Gastrocnemius medialis (tissue), 4 donors: ENCODE measurements at places on chromosomes 6 and 20. TPM values are rescaled to one million over a fixed set of nuclear protein-coding genes. Genes with fewer than 3 reads are reported as not detected.

GRCh38 chr6:45479834-45480751, 102.4 kb upstream of the SUPT3H start:
- H3K27me3 ChIP-seq, result no peaks in the 10 kb centered on the region
- no peak for DNase-seq
- H3K27ac ChIP-seq, result no peak overlapping the region
- peaks cover 14% of the 10 kb centered on the region for H3K4me1 ChIP-seq
- H3K36me3 ChIP-seq, result no peaks in the 10 kb centered on the region

GRCh38 chr20:4896971-4897497, 104.3 kb downstream of the SLC23A2 start:
- H3K4me3 ChIP-seq, result no peak overlapping the region
- no peaks in the 10 kb centered on the region for H3K27me3 ChIP-seq
- no peak overlapping the region for H3K27ac ChIP-seq
- DNase-seq, result no peak
- no peaks in the 10 kb centered on the region for H3K4me1 ChIP-seq
- H3K36me3 ChIP-seq, result no peaks in the 10 kb centered on the region

DNA sequence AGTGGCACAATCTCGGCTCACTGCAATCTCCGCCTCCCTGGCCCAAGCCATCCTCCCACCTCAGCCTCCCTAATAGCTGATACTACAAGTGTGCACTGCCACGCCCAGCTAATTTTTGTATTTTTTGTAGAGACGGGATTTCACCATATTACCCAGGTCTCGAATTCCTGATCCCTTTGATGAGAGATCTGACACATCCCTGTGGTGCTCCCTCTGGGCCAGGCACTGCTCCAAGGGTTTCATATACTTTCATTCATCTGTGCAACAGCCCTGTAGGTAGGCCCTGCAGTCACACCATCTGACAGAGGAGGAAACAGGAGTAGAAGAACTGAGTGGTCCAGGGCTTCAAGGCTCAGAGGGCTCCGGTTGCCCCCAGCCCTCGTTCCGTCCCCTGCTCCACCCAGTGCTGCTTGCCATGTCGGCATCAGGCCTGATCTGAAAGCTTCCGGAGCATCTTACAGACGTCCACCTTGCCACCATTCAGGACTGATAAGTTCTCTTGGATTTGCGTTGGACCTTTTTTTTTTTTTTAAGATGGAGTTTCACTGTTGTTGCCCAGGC, 3.3 kb downstream of the ZGPAT start:
- no peaks in the 10 kb centered on the region for H3K27me3 ChIP-seq
- H3K27ac ChIP-seq, result no peak overlapping the region
- H3K4me1 ChIP-seq, result peaks cover 8% of the 10 kb centered on the region
- no peaks in the 10 kb centered on the region for H3K36me3 ChIP-seq

GRCh38 chr6:106579281-106579680, 50.0 kb downstream of the RTN4IP1 start:
- H3K36me3 ChIP-seq, result no peaks in the 10 kb centered on the region
- H3K4me1 ChIP-seq, result peaks cover 8% of the 10 kb centered on the region
- H3K4me3 ChIP-seq, result no peak overlapping the region

DNA sequence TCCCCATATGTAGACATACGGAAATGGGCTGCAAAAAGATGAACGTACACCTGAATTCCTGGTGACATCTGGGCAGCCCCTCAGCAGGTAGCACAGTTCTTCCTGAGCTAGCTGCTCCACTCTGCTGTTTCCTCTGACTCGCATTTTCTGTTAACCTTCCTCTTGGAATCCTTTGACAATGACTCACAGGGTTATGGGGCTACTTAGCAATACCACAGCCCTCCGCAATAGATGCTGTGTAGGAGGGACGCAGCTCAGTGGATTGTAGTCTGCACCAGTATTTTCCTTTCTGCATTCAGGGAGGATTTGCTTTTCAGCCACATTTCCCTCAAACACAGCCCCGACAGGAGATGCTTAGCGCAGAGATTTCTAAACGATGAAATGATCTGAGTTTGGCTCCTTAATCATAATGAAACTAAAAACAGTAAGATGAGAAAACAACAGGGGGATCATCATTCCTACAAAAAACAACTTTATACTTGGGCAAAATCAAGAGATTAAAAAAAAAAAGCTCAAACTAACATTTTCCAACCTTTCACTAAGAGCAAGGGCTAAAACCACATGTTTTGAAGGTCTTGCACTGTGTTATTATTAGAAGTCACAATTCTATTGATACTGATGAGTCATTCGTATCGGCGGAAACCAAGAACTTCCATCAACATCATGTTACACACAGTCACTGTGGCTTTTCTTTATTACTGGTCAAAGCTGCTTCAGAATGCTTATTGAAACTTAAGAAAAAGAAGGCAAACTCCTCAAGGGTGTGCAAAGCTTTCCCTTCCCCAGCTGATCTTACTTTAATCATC, 12.2 kb downstream of the BACH2 start:
- no peaks in the 10 kb centered on the region for H3K36me3 ChIP-seq
- H3K4me1 ChIP-seq, result peaks cover 46% of the 10 kb centered on the region
- H3K27me3 ChIP-seq, result no peaks in the 10 kb centered on the region
- DNase-seq, result peak; percentile 53
- H3K4me3 ChIP-seq, result peak overlapping the region; percentile 43

DNA sequence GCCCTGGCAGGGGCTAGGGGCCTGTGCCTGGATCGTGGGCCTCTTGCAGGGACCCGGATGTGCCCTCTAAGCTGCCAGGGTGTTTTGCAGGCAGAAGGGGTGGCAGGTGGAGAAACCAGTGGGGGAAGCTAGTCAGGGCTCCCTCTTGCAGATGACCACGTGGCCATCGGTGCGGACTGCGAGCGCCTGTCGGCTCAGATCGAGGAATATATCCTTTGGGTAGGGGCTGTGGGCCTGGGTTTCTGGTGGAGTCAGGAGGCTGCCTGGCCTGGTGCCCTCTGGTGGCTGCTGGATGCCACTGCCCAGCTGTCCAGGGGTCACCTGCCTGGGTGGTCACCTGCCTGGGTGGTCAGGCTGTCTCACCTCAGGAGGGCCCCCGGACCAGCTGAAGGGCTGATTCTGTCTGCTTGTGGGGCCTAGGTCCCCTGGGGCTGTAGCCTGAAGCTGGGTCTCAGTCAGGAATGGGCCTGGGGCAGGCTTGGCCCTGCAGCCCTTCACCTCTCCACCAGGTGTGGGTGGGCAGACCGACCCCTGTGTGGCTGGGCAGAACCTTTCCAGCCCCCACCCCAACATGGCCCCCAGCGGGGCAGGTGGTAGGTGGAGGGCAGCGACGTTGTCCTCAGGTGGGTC, 6.7 kb downstream of the TCEA2 start:
- no peak overlapping the region for H3K27ac ChIP-seq
- H3K36me3 ChIP-seq, result no peaks in the 10 kb centered on the region
- H3K4me3 ChIP-seq, result no peak overlapping the region
- no peaks in the 10 kb centered on the region for H3K27me3 ChIP-seq

DNA sequence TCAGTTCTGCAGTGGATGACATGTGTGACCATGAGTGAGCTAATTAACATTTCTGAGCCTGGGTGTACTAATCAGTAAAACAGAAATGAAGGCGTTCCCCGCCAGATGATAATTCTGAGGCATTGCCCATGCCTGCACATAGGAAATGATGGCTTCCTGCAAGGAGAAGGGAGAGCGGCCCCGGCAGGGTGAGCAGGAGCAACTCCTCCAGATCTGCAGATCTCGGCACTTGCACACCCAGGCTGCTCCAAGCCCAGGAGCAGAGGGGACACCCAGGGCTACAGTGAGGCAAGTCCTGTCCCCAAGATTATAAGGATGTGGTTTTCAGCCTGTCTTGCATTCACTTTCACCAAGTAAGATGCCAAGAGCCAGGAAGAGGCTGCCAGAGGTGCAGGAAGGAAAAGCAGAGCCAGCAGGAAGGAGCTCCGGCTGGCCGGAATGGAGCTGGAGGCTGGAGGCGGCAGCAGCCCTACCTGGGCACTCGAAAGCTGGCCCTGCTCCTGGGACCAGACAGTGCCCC, 177.5 kb upstream of the CST7 start:
- H3K27me3 ChIP-seq, result no peaks in the 10 kb centered on the region
- no peaks in the 10 kb centered on the region for H3K36me3 ChIP-seq
- no peak overlapping the region for H3K27ac ChIP-seq
- H3K4me3 ChIP-seq, result no peak overlapping the region
- no peak for DNase-seq

DNA sequence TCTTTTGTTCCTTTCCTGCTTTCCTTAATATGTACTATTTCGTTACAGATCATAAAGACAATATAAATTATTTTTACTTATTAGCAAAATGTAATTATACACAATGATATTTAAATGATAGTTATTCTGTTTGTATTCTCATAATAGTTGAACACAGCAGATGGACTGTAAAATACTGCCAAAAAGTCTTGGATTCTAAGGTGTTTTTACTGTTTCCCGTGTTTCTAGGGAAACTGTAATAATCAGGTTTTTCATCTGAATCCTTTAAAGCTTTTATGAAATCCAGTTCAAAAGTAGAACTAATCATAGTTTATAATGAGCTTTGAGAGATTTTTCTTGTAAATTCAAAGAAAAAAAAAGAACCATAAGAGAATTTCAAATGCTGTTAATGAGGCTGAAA, 148.4 kb downstream of the GRIK2 start:
- no peaks in the 10 kb centered on the region for H3K4me1 ChIP-seq
- no peak overlapping the region for H3K27ac ChIP-seq
- H3K27me3 ChIP-seq, result no peaks in the 10 kb centered on the region
- no peak for DNase-seq
- no peak overlapping the region for H3K4me3 ChIP-seq

DNA sequence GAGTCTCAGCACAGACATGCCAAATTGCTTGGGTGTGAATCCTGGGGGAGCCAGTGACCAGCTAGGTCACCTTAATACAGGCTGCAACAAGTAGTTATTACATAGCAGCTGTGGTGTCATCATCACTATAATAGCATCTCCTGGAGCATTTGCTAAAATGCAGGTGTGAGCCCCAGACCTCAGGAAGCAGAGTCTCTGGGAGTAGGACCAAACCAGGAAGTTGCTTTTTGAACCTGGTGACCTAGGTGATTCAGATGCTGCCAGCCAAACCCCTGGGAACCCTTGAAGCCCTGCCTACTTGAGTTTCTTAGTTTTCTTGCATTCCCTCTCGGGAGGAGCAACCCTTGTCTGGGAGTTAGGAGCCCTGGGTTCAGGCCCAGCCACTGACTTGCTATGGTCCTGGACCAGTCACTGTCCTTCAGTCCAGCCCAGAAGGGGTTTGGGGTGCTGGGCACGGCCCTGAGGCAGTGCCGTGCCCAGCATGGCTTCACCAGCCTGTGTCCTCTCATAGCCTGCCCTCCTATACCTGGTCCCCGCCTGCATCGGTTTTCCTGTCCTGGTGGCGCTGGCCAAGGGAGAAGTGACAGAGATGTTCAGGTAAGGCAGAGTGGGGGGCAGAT, 39.3 kb upstream of the ID1 start:
- peak overlapping the region; percentile 32 for H3K27ac ChIP-seq
- no peaks in the 10 kb centered on the region for H3K36me3 ChIP-seq
- H3K4me3 ChIP-seq, result no peak overlapping the region
- H3K4me1 ChIP-seq, result peaks cover 9% of the 10 kb centered on the region
- DNase-seq, result no peak

DNA sequence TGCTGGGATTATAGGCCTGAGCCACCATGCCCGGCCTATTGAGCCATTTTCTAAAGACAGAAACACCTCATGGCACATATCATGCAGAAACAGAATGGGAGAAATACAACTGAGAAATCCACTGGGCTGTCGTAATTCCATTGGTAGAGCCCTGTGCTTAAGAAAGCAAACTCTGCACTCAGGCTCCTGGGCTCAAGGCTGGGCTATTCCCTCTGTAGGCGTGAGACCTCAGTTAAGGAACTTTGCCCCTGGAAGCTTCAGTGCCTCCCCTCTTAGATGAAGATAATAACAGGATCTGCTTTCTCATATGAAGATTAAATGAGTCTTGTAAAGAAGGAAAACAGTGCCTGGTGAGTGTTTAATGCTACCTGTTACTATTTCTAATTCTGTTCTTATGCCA, 120.3 kb downstream of the PXDC1 start:
- H3K4me1 ChIP-seq, result no peaks in the 10 kb centered on the region
- H3K27me3 ChIP-seq, result no peaks in the 10 kb centered on the region
- DNase-seq, result no peak
- no peak overlapping the region for H3K4me3 ChIP-seq

Gene SLC4A11
- total RNA-seq, result 2.7 TPM

Gene ENPP1
- total RNA-seq, result 5.0 TPM

Gene MEI4
- total RNA-seq, result not detected

Gene BMP7
- total RNA-seq, result not detected

Gene TRAM2
- 2.4 TPM for total RNA-seq

Gene CYP39A1
- 1.2 TPM for total RNA-seq

Gene ZNF311
- not detected for total RNA-seq

Gene LHFPL5
- not detected for total RNA-seq

Gene HLA-DQB2
- total RNA-seq, result not detected

Gene ZBTB12
- total RNA-seq, result not detected
